ENCODE measurements at places on chromosomes 1 and 21.
A peak's percentile ranks its signal among the peaks of the same experiment; 100 is the strongest.

DNA sequence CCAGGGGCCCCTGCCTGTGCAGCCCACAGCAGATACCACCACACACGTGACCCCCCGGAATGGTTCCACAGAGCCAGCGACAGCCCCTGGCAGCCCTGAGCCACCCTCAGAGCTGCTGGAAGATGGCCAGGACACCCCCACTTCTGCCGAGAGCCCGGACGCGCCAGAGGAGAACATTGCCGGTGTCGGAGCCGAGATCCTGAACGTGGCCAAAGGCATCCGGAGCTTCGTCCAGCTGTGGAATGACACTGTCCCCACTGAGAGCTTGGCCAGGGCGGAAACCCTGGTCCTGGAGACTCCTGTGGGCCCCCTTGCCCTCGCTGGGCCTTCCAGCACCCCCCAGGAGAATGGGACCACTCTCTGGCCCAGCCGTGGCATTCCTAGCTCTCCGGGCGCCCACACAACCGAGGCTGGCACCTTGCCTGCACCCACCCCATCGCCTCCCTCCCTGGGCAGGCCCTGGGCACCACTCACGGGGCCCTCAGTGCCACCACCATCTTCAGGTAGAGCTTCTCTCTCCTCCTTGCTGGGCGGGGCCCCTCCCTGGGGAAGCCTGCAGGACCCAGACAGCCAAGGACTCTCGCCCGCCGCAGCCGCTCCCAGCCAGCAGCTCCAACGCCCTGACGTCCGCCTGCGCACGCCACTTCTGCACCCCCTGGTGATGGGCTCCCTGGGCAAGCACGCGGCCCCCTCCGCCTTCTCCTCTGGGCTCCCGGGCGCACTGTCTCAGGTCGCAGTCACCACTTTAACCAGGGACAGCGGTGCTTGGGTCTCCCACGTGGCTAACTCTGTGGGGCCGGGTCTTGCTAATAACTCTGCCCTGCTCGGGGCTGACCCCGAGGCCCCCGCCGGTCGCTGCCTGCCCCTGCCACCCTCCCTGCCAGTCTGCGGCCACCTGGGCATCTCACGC lies 51.0 kb downstream of the COL18A1 start:
- DNase-seq: peak; percentile 22

DNA sequence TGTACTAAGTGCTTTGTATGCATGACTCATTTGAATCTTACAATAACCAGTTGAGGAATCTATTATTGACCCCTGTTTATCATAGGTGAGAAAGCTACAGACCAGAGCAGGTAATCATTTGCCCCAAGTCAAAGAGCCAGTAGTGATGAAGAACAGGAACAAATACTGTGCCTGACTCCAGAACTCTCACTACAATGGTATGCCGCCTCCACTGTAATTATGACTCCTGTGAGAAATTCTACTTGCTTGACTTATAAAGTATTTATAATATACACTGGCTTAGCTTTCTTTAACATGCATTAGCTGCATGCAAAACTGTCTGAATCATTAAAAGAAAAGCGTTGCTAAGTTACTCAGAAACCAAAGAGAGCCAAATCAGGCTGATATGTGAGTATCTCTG lies 92.6 kb downstream of the ZNF281 start:
- no peak for DNase-seq

GRCh38 chr1:244393604-244394176 lies 58.0 kb downstream of the ADSS2 start:
- DNase-seq: no peak

DNA sequence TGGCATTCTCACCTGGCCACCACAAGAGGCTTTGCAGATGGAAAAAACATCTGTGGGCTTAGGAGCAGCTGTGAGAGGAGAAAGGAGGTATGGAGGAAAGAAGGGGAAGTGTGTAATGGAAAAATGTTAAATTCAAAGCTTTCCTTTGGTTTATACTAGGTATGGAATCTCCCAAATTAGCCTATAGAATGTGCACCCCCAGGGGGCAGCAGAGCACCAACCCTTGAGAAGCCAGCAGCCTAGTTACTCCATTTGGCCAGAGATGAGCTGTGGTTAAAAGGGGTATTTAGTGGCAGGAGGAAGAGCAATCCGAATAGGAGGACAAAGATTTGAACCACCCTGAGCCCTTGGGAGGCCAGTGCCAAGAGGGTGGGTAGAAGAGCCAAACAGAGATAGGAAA lies 97.5 kb upstream of the CTTNBP2NL start:
- DNase-seq: peak; percentile 4

DNA sequence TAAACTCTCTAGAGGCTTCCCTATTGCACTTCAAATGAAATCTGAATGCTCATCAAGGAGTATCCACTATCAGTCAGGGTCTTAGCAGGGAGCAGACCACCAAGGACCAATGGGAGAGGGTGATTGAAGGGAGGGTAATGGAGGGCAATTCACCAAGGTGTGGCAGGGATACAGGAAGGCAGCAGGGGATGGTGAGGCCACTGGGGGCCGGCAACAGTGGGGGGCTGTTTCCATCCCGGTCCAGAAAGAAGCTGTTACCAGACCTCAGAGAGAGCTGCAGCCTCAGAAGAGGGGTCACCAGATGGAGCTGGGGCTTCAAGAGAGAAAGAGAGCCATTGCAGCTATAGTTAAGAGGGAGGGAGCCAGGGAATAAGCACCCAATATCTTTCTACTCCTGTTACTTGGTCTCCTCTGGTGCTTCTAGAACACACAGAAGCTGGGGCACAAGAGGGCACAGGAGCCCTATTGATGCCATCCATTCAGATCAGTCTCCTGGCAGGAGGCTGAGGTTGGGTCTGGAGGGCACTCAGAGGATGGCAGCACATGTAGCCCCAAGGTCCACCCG lies 417.6 kb downstream of the PTPRU start:
- DNase-seq: no peak

DNA sequence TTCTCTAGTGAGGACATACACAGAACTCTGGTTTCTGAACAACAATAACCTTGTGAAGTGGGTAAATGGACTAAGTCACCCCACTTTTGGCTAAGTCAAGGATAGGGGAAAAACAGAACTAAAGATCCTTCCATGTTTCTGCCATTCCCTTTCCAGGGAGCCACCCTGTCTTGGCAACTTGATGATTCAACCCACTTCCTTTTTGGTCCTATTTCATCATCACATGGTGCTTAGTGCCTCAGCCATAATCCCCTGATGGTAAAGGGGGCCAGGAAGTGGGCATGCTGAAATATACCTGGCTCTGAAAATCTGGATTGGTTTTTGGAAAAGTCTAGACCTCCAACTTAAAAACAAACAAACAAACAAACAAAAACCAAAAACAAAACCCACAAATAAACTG lies 206.4 kb upstream of the FOXD3 start:
- no peak for DNase-seq

DNA sequence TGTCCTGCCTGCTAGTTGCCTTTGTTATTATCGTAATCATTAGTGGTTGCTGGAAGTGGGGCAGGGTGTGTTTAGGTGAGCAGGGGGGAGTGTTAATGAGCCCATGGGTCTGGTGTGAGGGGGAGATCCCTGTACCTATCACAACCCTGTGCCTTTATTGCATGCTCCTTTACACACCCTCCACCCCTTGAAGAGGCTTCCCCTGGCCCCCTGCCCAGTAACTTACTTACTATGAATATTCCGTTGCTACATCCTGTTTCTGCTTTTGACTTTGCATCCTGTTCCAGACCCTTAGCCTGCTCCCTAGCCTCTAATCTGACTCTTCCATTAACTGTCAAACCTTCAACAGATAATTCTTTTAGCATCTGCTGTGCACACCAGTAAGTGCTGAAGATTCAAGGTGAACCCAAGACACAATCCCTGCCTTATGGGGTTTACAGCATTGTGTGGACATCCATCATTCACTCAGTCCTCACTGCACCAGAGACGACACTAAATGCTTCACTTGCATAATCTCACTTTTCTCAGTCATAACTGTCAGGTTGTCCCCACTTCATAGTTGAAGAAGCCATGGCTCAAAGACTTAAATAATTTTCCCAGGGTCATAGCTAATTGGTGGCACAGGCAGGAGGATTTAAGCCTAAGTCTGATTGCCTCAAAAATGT lies 47.9 kb downstream of the CDC7 start:
- DNase-seq: no peak

GRCh38 chr21:40847951-40848350 lies 993 bp upstream of the DSCAM start:
- no peak for DNase-seq

GRCh38 chr1:62962901-62963776 lies 179.2 kb downstream of the ATG4C start:
- DNase-seq: no peak

Data from DMS79 (cell line).